Fibroblast of skin of back (primary cell): ENCODE measurements at places on chromosomes 13 and 19.
A peak's percentile ranks its signal among the peaks of the same experiment; 100 is the strongest.

- DNase-seq, result no peak
These were observed at the start of gene CD70 for GRCh38 chr19:6590827-6591319. Gene CD70, minus strand, starts transcription at chr19:6591150. Its CDS starts 148 bp downstream, at chr19:6591002.

- no peak for DNase-seq
These were observed 2.7 kb downstream of the MKNK2 start for GRCh38 chr19:2048104-2048958.

DNA sequence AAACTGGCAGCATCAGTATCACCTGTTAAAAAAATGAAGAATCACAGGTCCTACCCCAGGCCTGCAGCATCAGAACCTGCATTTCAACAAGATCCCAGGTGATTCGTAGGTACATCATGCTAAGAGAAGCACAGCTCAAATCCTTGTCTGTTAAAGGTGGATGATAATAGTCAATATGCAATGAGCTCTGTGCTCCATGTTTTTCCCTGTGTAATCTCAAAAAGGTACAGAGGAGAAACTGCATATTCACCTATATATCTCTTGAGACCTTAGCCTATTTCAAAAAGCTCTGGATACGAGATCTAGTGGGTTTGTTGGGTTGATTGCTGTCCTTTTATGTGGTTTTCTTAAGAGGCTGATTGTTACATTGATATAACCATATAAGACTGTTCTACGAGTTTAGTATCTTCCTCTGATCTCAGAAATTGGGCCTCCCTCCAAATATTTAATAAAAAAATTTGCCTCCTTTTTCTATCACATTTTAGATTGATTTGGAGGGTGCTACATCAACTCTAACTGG lies 148.9 kb downstream of the DCT start:
- no peak for DNase-seq

GRCh38 chr13:27403203-27403678 lies 21.2 kb upstream of the GTF3A start:
- peak; percentile 68 for DNase-seq

DNA sequence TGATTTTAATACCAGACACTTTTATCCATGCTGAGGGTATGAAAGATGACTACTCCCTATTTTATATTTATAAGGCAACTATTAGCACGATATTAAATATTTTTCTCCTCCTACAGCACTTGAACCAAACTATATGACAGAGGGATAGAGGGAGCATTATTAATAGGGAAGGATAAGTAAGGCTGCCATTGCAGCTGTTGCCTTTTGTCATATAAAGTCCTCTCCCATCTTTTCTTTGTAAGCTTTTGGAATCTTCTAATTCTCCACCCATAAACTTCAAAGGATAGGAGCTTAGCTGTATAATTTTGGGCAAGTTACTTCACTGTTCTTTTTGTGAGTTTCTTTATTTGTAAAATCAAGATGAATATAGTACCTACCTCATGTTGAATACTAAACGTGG lies 95.4 kb downstream of the ZMYM2 start:
- no peak for DNase-seq

- DNase-seq, result no peak
These were observed 32.5 kb upstream of the NDFIP2 start for GRCh38 chr13:79448413-79448812.

- DNase-seq, result no peak
These were observed 25.9 kb downstream of the ACSBG2 start for GRCh38 chr19:6161271-6161850.

GRCh38 chr19:17454576-17455071 lies 6.1 kb downstream of the NXNL1 start:
- DNase-seq, result no peak

GRCh38 chr13:20258963-20259288 lies 26.8 kb upstream of the GJB6 start:
- no peak for DNase-seq

DNA sequence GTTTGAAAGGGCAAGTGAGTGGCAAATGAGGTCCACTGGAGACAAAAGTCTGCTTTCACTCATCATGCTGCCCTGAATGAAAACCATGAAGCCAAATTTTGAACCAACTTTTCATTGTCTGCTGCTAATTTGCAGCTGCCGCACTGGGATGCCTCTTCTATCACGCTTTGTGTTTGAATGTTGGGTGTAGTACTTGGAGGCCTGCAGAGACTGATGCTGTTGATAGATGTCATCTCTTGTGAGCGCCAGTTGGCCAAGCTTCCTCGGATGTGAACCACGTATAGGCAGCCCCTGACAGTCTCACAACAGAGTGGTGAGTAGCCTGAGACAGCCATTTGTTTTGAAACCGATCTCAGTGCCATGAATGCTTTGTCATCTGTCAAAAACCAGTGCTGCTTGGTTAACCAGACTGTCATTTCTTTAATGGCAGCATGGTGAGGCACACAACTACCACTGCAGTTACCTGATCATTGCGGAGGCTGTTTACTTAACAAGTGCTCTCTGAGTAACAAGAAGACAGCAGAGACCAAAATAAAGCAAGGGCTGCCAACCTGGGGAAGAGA lies 31.2 kb upstream of the SLC10A2 start:
- DNase-seq, result no peak

- DNase-seq, result peak; percentile 65
These were observed 97.9 kb upstream of the RNF113B start for GRCh38 chr13:98274921-98275487.

DNA sequence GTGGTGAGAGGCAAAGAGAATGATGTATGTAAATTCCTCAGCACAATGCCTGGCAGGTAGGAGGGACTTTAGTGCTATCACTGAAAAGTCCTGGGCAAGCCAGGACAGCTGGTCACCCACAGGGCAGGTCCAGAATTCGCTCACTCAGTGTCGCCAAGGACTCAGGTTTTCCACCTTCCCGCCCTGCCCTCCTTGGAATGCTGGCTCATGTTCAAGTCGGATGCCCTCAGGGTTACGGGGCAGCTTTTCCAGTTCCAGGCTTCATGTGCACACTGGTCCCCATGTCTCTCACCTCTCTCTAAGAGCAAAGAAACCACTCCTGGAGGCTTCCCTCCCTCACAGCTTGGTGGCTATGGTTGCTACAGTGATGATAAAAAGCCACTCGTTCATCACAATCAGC lies 24.8 kb upstream of the NAXD start:
- DNase-seq, result no peak
